Activated CD8-positive, alpha-beta T cell treated with anti-CD3 and anti-CD28 coated beads for 36 hours (primary cell): ENCODE measurements at places on chromosomes 11 and 22. TPM values are rescaled to one million over a fixed set of nuclear protein-coding genes. Genes with fewer than 3 reads are reported as not detected.

DNA sequence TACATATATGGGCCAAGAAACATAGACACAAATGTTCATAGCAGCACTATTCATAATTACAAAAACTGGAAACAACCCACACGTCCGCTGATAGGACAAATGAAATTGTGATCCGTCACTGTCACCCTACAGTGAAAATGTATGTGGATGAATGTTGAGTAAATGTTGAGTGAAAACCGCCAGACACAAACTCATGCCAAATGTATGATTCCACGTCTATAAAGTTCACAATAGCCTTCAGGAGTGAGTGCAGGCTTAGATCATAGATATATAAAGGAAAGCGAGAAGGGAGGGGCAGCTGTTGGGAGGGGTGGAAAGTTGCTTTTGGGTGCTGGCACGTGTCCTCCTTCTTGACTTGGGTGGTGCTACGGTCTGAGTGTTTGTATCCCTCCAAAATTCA lies 33.6 kb downstream of the DBX1 start:
- peaks cover 9% of the 10 kb centered on the region for H3K27me3 ChIP-seq
- H3K4me3 ChIP-seq = no peak overlapping the region

GRCh38 chr11:81644239-81644840 lies 1089.3 kb downstream of the FAM181B start:
- no peaks in the 10 kb centered on the region for H3K36me3 ChIP-seq
- H3K27me3 ChIP-seq = peaks cover 17% of the 10 kb centered on the region
- no peak overlapping the region for H3K27ac ChIP-seq
- no peak overlapping the region for H3K4me3 ChIP-seq
- DNase-seq = peak; percentile 16

DNA sequence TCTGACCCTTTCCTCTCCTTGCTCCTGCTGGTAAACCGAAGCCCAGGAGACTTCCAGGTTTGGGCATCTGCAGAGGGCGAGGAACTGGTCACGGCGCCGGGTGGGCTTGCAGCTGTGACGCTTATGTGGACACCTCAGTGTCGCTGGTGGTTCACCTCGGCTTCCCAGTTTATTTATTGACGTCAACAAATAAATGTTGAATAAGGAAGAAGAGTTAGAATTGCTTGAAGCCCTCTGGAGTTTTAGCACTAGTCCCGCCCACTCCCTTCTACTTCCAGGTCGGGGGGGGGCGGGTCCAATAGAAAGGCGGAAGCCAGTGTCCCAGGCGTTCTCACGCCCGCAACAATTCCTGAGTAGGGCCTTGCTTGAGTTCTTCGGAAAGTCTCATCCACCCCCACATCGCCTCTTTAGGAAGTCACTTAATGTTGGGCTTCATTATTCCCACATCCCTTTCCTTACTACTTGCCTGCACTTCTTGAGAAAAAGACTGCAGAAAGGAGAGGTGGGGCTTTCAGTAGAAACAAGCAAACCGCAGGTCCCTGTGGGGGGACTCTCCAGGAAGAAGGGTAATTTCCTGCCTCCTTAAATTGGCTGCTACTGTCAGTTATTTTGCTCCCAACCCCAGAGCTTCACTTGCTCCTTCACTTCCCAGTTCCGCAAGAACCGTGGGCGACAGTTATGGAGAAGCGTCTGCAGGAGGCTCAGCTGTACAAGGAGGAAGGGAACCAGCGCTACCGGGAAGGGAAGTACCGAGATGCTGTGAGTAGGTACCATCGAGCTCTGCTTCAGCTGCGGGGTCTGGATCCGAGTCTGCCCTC lies at the start of gene TTC9C:
TTC9C (plus strand) TSS at position 316 of the 818 bp plus-strand sequence; CDS start at position 679, 363 bp downstream.
- peak; percentile 89 for DNase-seq
- peaks cover 52% of the 10 kb centered on the region for H3K36me3 ChIP-seq
- peak within 1 kb of the TSS; percentile 99 for H3K27ac ChIP-seq

DNA sequence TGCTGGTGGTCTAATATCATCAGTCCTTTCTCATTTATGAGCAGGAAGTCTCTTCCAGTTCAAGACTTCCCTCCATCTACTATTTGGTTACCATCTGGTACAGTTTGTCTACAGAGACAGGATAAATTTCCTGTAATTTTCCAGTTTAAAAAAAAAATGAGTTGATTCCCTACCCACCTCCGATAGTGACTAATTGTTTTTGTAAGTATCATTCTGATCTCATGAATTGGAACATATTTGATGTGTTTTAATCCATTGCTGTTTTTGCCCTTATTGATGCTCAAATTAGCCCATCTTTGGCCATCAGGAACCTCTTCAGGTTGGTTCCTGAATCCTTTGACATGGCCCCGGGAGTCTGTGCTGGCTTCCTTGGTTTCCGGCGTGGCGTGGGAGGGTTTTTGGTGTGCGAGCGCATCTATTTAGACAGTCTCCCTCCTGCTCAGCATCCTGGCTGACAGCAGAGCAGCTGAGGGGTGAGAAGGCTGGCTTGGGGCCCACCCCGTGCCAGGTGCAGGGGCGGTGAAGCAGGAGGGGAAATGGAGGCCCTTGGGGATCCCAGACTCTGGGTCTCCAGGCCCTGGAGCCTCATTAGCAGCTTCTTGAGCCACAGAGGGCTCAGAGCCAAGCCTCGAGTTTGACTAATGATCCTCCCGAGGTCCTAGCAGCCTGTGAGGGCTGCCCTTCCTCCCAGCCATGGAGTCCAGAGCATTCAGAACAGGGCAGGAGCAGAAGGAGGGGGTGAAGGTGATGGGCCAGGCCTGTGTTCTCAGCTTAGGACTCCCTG lies 6.8 kb downstream of the OMP start:
- no peaks in the 10 kb centered on the region for H3K27me3 ChIP-seq
- H3K4me3 ChIP-seq = no peak overlapping the region
- no peak for DNase-seq
- H3K27ac ChIP-seq = no peak overlapping the region
- H3K36me3 ChIP-seq = no peaks in the 10 kb centered on the region

DNA sequence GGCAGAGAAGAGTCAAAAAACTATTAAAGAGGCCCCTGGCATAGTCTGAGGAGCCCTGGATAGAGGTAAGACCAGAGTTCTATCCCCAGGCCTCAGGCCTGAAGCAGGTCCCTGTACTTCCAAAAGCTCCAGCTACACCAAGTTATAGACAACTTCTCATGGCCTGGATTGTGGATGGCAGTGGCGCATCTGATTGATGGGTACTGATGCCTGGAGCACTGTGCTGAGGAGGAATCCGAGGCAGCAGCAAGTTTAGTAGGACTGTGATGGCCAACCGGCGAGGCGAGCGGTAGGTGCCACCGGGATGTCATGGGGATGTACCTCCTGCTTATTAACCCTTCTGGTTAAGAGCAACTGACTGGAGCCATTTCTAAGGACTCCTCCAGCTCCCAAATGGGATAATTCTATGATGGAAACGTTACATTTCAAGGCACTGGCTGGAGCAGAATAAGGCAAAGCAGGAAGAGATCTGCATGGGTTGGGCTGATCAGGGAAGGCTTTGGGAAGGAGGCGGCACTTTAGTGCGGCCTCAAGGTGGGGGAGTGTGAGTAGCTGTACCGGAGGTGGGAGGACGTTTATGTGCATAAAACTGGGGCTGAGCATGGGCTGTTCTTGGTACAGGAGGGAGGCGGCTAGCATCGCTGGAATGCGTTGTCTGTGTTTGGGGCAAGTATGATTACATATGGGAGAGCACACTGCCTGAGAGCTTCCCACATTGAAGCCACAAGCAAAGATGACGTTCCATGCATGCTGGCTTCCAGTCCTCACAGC lies 24.2 kb upstream of the JAM3 start:
- H3K27ac ChIP-seq = no peak overlapping the region
- H3K4me1 ChIP-seq = peaks cover 2% of the 10 kb centered on the region
- H3K36me3 ChIP-seq = no peaks in the 10 kb centered on the region
- DNase-seq = no peak

DNA sequence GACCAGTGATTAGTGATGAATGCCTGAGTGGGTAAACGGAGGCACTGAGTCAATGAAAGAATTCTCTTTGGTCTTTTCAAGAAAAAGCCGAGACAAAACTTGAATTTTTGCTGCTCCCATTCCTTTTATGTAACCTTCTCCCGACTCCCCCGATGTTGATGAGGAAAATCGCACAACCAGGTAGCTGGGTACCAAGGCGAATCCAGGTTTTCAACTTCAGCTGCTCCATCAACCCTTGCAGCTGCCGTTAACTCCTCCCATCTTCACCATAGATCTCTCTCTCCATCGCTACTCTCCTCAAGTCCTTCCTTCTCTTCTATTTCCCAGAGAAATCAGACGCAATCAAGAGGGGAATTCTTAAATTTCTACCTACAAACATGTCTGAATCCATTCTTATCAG lies 611 bp upstream of the USP2 start:
- no peak for DNase-seq
- no peak overlapping the region for H3K4me3 ChIP-seq
- H3K27me3 ChIP-seq = no peaks in the 10 kb centered on the region
- H3K36me3 ChIP-seq = no peaks in the 10 kb centered on the region
- no peak overlapping the region for H3K27ac ChIP-seq
- H3K4me1 ChIP-seq = peaks cover 7% of the 10 kb centered on the region

GRCh38 chr11:4181782-4182721 lies 87.5 kb downstream of the RRM1 start:
- H3K36me3 ChIP-seq = no peaks in the 10 kb centered on the region
- H3K4me3 ChIP-seq = no peak overlapping the region
- H3K27me3 ChIP-seq = peaks cover 2% of the 10 kb centered on the region
- no peaks in the 10 kb centered on the region for H3K4me1 ChIP-seq
- H3K27ac ChIP-seq = no peak overlapping the region
- DNase-seq = peak; percentile 63

DNA sequence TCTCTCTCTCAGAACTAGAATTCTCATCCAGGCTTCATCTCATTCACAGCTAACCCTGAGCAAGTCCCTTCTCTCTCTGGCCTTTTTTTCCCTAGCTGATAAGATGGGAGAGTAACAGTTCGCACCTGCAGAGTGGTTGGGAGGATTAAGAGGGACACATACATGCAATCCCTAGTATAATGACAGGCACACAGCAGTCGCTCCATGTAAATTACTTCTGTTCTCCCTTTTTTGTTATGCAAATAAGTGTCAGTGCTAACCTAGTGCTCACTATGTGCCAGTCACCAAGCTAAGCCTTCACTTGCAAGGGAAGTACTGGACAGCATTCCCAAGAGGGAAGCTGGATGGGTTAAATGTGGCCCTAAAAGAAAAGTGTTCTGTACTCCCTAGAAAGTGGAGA lies 63.4 kb downstream of the TENM4 start:
- H3K27me3 ChIP-seq = peaks cover 6% of the 10 kb centered on the region
- H3K36me3 ChIP-seq = no peaks in the 10 kb centered on the region
- H3K4me1 ChIP-seq = no peaks in the 10 kb centered on the region
- H3K4me3 ChIP-seq = no peak overlapping the region

- peaks cover 25% of the 10 kb centered on the region for H3K4me1 ChIP-seq
- H3K36me3 ChIP-seq = no peaks in the 10 kb centered on the region
- H3K27me3 ChIP-seq = peaks cover 50% of the 10 kb centered on the region
- DNase-seq = no peak
- no peak overlapping the region for H3K4me3 ChIP-seq
These were observed 1.1 kb upstream of the EMID1 start for GRCh38 chr22:29204455-29205183.

- H3K36me3 ChIP-seq = no peaks in the 10 kb centered on the region
- peaks cover 4% of the 10 kb centered on the region for H3K27me3 ChIP-seq
- DNase-seq = no peak
- no peak overlapping the region for H3K27ac ChIP-seq
- no peaks in the 10 kb centered on the region for H3K4me1 ChIP-seq
These were observed 1470.9 kb downstream of the BRD1 start for GRCh38 chr22:48356731-48357130.

- H3K4me3 ChIP-seq = no peak overlapping the region
- DNase-seq = no peak
- H3K27ac ChIP-seq = no peak overlapping the region
- peaks cover 17% of the 10 kb centered on the region for H3K27me3 ChIP-seq
- no peaks in the 10 kb centered on the region for H3K4me1 ChIP-seq
These were observed 18.4 kb downstream of the GDPD4 start for GRCh38 chr11:77283101-77283500.

- H3K27ac ChIP-seq = peak overlapping the region; percentile 42
- DNase-seq = no peak
- H3K4me1 ChIP-seq = peaks cover 38% of the 10 kb centered on the region
- H3K4me3 ChIP-seq = peak overlapping the region; percentile 80
- no peaks in the 10 kb centered on the region for H3K27me3 ChIP-seq
These were observed 2.1 kb downstream of the TPCN2 start for GRCh38 chr11:69050592-69051380.

- H3K4me3 ChIP-seq = no peak overlapping the region
- H3K27ac ChIP-seq = no peak overlapping the region
- no peak for DNase-seq
- peaks cover 77% of the 10 kb centered on the region for H3K4me1 ChIP-seq
- H3K27me3 ChIP-seq = no peaks in the 10 kb centered on the region
- peaks cover 4% of the 10 kb centered on the region for H3K36me3 ChIP-seq
These were observed 112.2 kb upstream of the RRM1 start for GRCh38 chr11:3982431-3982830.

GRCh38 chr11:1555713-1556153 lies 16.3 kb downstream of the DUSP8 start:
- peaks cover 4% of the 10 kb centered on the region for H3K27me3 ChIP-seq
- no peak for DNase-seq
- no peak overlapping the region for H3K27ac ChIP-seq
- no peak overlapping the region for H3K4me3 ChIP-seq
- peaks cover 2% of the 10 kb centered on the region for H3K36me3 ChIP-seq

- no peak overlapping the region for H3K4me3 ChIP-seq
- H3K36me3 ChIP-seq = peaks cover 31% of the 10 kb centered on the region
- H3K4me1 ChIP-seq = no peaks in the 10 kb centered on the region
- H3K27me3 ChIP-seq = no peaks in the 10 kb centered on the region
- no peak overlapping the region for H3K27ac ChIP-seq
These were observed 66.3 kb downstream of the CABIN1 start for GRCh38 chr22:24077416-24077815.

GRCh38 chr11:78432058-78432515 lies 14.5 kb upstream of the GAB2 start:
- peaks cover 11% of the 10 kb centered on the region for H3K36me3 ChIP-seq
- peak; percentile 17 for DNase-seq
- H3K27ac ChIP-seq = no peak overlapping the region
- H3K4me3 ChIP-seq = no peak overlapping the region
- H3K27me3 ChIP-seq = no peaks in the 10 kb centered on the region

GRCh38 chr22:46102752-46103151 lies 47.6 kb upstream of the PPARA start:
- no peak overlapping the region for H3K4me3 ChIP-seq
- H3K27ac ChIP-seq = no peak overlapping the region
- H3K4me1 ChIP-seq = no peaks in the 10 kb centered on the region
- DNase-seq = no peak
- H3K27me3 ChIP-seq = no peaks in the 10 kb centered on the region

GRCh38 chr11:33063326-33063881 lies 24.0 kb downstream of the TCP11L1 start:
- H3K27me3 ChIP-seq = no peaks in the 10 kb centered on the region
- peak overlapping the region; percentile 71 for H3K27ac ChIP-seq
- peaks cover 29% of the 10 kb centered on the region for H3K36me3 ChIP-seq
- DNase-seq = no peak

- no peak for DNase-seq
- H3K27ac ChIP-seq = no peak overlapping the region
These were observed 13.9 kb downstream of the CTNND1 start for GRCh38 chr11:57775491-57775890.

- DNase-seq = peak; percentile 33
- peaks cover 65% of the 10 kb centered on the region for H3K4me1 ChIP-seq
- peak overlapping the region; percentile 89 for H3K27ac ChIP-seq
- no peaks in the 10 kb centered on the region for H3K27me3 ChIP-seq
These were observed 13.1 kb downstream of the UBASH3B start for GRCh38 chr11:122668562-122669090.

The CRYBB2 gene
- not detected for total RNA-seq

The OR5D18 gene
- not detected for total RNA-seq

The CRYAB gene
- not detected for total RNA-seq

The MISFA gene
- total RNA-seq = 0.67 TPM

The CST6 gene
- total RNA-seq = not detected

The SPI1 gene
- total RNA-seq = not detected

The PLA2G6 gene
- 52.4 TPM for total RNA-seq

The SLC25A18 gene
- total RNA-seq = not detected
